ENCODE measurements at places on chromosomes 7 and 10.

- no peak for DNase-seq
These were observed 894.4 kb downstream of the KCNMA1 start for GRCh38 chr10:76743169-76743568.

GRCh38 chr7:111561904-111562732, at the start of gene IMMP2L:
TSS of gene IMMP2L (minus strand) at chr7:111562492.
- peak; percentile 92 for DNase-seq

- no peak for DNase-seq
These were observed 27.9 kb upstream of the R3HCC1L start for GRCh38 chr10:98106531-98106930.

- no peak for DNase-seq
These were observed 6.1 kb upstream of the SH3PXD2A start for GRCh38 chr10:103861505-103861904.

GRCh38 chr7:122454776-122455507, 150.4 kb upstream of the FEZF1 start:
- no peak for DNase-seq

DNA sequence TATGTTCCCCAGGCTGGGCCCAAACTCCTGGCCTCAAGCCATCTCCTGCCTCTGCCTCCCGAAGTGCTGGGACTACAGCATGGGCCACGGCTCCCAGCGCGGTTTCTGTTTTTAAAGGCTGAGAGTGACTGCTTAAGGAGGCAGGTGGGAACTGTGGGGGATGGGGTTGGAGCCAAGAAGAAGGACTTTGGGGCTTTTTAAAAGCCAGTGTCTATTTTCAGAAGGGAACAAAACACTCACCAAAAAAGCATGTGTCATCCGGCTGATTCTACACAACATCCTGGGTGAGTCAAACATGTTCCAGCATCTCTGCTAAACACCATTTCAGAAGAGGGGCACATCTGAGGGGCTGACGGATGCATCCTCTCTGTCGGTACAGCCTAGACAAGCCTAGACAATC, 824.5 kb downstream of the TYW1 start:
- no peak for DNase-seq

DNA sequence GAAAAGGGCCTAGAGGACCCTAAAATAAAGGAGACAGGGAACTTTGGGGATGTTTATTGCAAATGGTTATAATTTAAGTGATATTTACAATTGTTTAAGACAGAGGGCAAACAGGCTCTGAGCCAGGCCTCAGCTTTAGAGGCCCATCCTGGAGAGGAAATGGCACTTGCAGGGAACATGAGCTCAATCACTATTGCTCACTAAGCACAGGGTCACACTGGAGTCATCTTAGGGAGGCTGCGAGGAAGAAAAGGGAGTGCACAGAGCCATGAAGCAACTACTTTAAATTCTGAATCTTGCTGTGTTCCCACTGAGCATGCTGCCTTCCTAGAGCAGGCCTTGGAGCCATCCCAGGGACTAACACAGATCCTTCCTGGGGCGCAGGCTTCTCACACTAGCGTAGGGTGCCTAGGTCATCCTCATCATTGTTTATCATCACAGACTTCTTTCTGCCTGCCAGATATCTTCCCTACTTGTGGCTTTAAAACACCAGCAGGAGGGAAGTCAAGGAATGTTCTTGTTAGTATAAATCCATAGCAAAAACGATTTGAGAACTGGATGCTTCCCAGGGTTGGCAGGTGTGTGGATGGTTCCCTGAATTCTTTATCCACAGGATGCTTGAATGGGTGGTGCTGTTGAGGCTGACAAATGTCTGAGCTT, 12.7 kb upstream of the DNAJB12 start:
- no peak for DNase-seq

DNA sequence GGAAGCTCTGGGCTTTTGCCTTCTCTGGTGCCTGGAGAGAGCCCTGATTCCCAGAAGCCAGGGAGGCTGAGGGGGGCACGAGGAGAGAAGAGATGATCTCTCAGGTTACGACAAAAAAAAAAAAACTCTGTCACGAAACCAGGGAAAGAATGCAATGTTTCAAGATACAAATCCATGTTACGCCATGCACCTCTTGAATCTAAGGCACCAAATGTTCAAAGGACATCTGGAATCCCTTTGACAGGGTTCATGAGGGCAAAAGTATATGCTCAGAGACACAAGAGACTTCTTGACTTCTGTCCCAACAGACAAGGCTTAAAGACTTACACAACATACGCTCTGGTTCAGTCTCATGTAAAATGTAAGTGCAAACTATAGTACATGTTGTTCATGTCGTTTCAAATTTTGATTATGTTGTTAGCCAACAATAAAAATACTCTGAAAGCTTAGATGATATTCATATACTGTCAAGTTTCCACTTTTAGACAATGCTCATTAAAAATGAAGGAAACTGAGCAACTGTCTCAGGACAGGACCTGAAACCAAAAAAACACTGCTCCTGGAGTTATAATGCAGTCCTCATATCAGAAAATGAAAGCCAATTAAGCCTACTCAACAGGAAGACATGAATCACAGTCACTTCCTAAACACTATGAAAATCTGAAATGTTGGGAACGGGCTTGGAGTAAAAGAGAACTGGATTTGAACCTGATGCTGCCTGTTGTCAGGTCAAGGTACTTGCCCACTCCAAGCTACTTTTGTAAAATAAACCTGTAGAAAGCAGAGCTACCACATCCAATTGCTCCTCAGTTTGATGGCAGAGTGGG, 72.3 kb downstream of the CHCHD3 start:
- DNase-seq = no peak

DNA sequence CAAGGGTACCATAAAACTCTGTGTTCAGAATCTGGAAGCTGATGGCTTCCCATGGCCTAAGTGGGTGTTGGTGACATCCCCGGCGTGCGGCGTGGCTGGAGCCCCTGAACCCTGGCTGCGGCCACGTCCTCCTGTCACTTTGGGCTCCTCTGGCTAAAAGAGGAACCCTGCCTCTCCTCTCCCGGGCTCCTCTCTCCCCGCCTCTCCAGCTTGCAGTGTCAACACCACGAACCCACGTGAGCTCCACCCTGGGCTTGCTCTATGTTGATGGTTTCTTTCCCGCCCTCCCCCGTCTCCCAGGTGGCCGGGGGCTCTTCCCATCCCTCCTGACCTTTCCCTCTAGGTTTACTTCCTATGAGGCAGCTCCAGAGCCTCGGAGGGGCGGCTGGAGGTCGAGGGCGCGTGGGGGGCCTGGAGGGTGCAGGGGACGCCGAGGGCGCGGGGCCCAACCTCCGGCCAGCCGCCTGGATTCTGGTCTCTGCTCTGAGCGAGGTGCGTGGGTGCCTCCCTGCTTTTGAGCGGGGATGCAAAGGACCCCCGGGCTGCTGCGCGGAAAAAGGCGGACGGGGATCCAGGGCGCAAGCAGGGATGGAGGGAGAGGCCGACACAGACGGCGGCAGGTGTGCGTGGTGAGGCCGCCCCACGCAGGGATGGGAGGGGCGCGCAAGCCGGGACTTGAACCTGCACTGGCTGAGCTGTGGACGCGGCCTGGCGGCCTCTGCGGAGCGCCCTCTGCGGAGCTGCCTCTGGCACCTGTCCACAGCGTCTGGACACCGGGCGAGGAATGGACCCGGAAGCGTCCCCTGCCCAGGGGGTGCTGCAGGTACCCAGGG, 115.5 kb upstream of the DIP2C start:
- no peak for DNase-seq

GRCh38 chr10:57638411-57638810, 629.3 kb downstream of the IPMK start:
- no peak for DNase-seq

DNA sequence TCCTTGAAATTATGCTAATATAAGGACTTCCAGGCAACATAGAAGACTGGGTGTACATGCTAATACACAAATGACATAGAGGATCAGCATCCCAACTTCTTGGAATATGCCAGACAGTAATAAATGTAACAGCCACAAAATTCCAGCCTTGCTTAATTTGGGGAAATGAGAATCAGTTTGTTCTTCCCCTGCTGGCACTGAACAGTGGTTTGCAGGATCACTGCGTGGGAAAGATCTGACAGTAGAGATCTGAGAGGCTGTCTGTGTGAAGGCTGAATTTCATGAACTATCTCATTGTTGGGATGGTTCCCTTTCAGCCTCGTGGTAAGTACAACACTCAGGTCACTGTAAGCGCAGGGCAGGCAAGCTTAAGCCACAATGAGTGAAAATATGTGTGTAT, 1078.0 kb downstream of the LRMDA start:
- DNase-seq = no peak

DNA sequence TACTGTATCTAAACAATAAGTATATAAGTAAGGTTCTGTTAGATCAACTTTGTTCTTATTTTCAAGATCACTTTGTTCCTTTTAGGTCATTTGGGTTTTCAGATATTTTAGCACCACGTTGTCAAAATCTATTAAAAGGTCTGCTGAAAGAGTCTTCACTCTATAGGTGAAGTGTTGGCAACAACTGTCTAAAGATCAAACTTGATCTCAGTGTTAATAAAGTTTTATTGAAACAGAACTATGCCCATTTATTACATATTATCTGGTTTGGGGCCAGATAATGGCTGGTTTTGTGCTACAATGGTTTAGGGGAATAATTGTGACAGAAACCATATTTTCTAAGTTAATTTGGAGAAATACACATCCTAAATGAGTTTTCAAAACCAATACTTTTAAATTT, 478.9 kb upstream of the GRM3 start:
- DNase-seq = no peak

- DNase-seq = no peak
These were observed 41.4 kb upstream of the IKZF1 start for GRCh38 chr7:50262916-50263690.

- DNase-seq = no peak
These were observed 35.3 kb downstream of the PALS2 start for GRCh38 chr7:24608504-24608903.

All from stimulated activated CD4-positive, alpha-beta T cell treated with anti-CD3 and anti-CD28 coated beads, Interleukin-15, amount 100 ng/mL, for 1 hour (primary cell).